Panc1 (cell line): ENCODE measurements at places on chromosomes 4 and X.

- no peak for DNase-seq
Measured at GRCh38 chr4:41214825-41215146, 444 bp upstream of the APBB2 start.

GRCh38 chrX:2559124-2559523 lies 58.3 kb upstream of the DHRSX start:
- no peak for DNase-seq

DNA sequence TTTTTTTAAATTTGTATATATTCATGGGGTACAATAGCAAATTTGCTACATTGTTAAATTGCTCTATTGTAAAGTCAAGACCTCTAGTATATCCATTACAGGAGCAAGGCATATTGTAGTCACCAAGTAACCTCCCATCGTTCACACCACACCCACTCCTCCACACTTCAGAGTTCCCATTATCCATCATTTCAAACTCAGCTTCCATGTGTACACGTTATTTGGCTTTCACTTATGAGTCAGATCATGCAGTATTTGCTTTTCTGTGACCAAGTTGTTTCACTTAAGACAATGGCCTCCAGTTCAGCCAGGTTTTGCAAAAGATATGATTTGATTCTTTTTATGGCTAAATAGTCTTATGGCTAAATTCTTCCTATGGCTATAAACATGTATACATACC lies 2614.2 kb downstream of the PCDH7 start:
- DNase-seq, result no peak

DNA sequence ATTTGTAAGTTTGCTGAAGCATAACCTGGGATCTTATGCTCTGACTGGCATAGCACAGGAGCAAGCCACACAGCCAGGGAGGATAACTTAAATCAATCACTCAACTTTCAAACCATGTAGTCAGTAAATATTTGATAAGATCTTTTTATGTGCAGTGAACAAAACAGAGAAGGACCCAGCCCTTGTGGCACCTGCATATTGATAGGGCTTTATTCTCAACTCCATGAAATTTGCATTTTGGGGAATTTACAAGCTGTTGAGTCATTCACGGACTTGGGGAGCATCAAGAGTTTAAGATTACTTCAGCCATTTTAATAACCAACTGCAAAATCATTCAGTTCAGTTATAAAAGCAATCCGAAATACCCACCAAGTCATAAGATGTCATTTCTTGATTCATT lies 122.6 kb downstream of the COMMD8 start:
- no peak for DNase-seq

- DNase-seq, result peak; percentile 17
Measured at GRCh38 chr4:167282171-167282864, 48.0 kb upstream of the SPOCK3 start.

DNA sequence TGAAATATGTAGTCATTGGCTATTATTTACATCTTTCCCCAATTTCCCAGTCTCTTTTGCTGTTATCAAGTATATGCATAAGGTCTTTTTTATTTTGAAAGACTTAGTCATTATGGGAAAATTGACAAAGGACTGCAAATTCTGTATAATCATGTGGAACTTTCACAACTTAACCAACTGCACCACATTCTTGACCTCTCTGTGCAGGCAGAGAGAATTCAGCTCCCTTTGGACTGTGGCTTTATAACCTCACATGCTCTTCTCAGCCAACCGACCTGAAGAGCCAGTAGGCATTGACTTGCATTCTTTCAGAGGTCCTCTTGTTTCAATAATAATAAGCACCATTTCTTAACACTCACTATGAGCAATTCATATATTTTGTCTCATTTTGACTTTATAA lies 66.9 kb downstream of the ANXA3 start:
- no peak for DNase-seq

DNA sequence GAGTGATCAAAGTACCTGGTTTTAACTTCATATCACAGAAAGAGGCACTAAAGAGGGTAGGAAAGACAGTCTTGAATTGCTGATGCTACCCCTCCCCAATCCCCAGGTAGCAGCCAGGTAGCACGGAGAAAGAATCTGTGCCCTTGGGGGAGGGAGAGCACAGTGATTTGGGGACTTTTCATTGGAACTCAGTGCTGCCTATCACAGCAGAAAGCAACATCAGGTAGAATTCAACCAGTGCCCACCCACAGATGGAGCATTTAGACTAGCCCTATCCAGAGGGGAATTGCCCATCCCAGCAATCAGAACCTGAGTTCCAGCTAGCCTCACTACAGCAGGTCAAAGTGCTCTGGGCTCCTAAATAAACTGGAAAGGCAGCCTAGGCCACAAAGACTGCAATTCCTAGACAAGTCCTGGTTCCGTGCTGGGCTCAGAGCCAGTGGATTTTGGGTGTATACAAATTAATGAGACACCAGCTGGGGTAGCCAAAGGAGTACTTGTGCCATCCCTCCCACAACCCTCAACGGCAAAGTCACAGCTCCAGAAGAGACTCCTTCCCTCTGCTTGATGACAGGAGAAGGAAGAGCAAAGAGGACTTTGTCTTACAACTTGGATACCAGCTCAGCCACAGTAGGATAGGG lies 228.1 kb downstream of the THOC2 start:
- no peak for DNase-seq
